Cerebellar cortex (tissue), 1 donor: ENCODE measurements at places on chromosomes 11 and 22.

DNA sequence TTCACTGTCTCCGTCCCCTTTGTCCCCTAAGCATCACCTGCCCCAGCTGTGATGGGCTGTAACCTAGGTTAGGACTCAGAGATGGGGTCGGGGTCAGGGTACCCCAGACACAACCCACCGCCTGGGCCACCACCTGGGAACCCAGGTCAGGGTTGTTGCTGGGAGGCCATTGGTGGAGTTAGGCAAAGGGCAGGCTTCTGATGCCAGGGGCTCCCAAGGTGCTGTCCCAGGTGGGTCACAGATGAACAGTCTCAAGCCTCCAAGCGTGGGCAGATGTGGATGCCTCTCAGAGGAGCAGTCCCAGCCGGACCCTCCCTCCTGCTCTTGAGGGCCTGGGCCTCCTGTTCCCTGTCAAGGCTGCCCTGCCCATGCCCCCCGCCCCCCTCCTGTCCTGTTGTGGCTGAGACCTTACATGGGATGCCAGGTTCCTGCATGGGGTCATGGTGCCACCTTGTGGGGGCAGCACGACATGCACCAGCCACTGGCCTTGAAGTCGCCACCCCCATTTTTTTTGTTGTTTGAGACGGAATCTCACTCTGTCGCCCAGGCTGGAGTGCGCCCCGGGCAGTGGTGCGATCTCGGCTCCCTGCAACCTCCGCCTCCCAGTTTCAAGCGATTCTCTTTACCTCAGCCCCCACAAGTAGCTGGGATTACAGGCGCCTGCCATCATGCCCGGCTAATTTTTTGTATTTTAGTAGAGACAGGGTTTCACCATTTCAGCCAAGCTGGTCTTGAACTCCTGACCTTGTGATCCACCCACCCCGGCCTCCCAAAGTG, 12.1 kb downstream of the GATD1 start:
- peak; percentile 60 for DNase-seq

- DNase-seq: peak; percentile 26
These were observed 104.3 kb downstream of the MRTFA start for GRCh38 chr22:40531951-40532900.

DNA sequence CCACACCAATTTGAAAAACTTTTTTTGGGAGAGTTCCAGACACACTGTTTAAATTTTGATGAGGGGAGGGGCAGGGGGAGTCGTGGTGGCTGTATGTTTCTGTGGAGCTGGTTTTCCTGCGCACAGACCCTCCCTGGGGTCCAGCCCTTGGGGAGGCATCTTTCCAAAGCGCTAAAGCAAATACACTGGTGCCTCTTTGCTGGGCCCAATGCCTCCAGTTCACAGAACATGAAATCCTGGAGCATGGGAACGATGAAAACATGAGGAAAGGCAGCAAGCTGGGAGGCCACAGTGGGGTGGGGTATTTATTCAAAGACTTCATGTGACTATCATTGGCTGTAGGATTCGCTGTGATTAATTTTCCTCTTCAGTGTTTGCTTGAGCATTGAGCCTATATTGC, 135.3 kb downstream of the CCDC34 start:
- no peak for DNase-seq

DNA sequence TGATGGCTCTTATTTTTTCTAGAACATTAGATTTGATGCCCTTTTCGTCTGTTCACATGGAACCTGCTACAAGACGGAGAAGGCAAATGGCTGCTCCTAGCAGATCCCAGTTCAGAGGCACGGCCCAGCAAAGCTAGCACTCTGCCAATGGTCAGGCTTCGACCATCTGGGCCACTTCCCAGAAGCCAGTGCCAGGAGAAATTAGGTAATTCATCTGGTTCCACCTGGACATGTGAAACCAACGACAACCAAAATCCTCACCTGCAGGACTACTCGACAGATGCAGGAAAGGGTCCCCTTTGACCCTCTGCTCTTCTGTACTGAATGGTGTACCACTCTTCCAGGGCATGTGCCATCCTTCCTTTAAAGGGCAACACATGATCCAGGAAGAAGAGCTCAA, 25.4 kb downstream of the MICAL3 start:
- peak; percentile 94 for DNase-seq

GRCh38 chr11:65497141-65498041, 1.5 kb upstream of the MALAT1 start:
- peak; percentile 97 for DNase-seq

GRCh38 chr11:61745781-61746441, 6.5 kb upstream of the MYRF start:
- no peak for DNase-seq

DNA sequence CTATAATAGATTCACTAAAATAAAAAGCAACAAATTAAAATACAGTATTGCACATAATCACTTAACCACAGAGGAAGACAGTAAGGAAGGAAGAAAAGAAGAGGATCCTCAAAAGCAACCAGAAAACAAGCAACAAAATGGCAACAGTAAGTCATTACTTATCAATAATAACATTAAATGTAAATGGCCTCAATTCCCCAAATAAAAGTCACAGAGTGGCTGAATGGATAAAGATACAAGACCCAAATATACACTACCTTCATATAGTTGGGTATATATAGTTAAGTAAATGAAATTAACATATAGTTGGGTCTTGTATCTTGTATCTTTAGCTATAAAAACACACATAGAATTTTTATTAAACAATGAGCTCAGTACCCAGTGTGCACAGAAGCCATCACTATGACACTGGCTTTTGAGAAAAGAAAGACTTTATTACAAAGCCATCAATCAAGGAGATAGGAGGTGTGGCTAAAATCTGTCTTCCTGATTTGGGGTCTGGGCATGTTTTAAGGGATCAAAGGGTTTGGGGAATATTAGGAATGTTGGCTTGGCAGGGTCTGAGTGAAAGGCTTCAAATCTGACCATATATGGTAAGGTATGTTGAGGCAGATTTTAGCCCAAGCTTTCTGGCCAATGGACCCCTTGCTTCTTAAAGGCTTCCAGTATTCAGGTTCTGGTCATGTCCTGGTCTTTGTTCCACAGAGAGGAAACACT, 13.4 kb upstream of the GLYAT start:
- DNase-seq: no peak

DNA sequence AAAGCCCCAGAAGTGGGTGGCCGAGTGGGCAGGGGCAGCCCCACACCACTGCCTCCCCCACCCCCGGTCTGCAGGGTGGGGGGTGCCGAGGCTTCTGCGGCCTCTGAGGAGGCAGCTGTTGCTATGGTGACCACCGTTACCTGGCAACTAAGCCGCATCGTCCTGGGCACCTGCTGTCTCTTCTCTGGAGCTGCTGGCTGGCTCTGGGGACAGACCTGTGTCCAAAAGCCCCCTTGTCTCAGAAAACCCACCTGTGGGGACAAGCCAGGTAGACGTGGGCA, 79.9 kb upstream of the PRR5 start:
- DNase-seq: peak; percentile 5

DNA sequence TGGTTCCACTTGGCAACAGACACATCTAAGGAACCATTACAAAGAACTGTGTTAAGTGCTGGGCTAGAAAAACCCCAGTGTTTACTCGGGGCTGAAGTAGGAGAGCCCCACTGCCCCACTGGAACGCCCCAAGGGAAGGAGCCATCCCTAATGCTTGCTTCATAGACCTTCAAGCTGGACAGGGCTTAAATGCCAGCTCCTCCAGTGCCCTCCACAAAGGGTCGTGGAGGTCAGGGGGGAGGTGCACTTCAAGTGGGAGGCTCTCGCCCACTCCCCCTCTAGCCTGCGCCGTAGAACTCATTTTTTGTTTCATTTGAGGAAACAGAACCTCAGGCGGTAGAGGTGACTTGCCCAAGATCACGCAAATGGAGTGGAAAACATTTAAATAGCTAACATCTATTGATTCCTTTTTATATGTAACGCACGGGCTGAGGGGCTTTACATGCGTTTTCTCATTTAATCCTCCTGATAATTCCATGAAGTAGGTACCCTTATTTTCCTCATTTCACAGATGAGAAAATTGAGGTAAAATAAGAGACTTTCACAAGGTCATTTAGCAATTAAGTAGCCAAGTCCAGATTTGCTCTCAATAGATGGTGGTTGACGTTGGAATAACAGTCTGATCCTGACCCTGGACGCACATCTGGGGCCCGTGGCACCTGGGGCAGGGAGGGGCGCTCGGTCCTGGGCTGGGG, 545 bp upstream of the ZDHHC13 start:
- no peak for DNase-seq

GRCh38 chr22:37021710-37022482, 2.4 kb downstream of the MPST start:
- DNase-seq: peak; percentile 23

- peak; percentile 74 for DNase-seq
These were observed 4.4 kb upstream of the FOXRED2 start for GRCh38 chr22:36510966-36511881.

- DNase-seq: peak; percentile 89
These were observed 17.8 kb downstream of the LIF start for GRCh38 chr22:30228509-30229359.

GRCh38 chr11:45250035-45250718, 36.0 kb downstream of the SYT13 start:
- DNase-seq: peak; percentile 57

- peak; percentile 19 for DNase-seq
These were observed 43.4 kb downstream of the CPT1A start for GRCh38 chr11:68798221-68798813.

DNA sequence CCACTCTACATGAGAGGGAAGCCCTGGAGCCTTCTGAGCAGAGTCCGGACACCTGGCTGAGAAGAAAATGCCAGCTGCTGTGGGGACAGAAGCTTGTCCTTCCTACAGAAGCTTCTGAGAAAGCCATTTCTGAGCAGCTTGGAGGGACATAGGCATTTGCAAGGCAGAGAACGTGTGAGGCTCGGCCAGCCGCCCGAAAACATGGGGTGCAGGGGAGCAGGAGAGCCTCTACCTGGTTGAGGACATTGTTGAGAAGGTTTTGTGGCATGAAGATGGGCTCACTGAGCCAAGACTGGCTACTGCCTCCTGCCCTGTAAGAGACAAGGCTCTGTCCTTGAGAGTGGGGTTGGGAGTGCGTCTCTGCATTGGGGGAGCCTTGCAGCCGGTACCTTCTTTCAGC, 25.3 kb downstream of the SAMM50 start:
- DNase-seq: no peak

DNA sequence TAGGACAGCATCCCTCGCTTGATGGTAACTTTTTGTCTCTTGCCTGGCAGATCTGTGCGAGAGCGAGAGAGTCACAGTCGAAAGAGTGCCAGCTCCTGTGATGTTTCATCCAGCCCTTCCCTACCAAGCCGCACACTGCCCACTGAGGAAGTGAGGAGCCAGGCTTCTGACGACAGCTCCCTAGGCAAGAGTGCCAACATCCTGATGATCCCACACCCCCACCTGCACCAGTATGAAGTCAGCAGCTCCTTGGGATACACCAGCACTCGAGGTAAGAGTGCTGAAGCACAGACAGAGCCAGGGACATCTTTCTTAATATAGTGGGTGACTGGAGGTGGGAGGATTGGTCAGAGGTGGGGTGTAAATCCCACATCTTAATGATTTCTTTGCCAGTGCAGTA, 61.1 kb downstream of the DEPDC5 start:
- DNase-seq: no peak

GRCh38 chr11:108620958-108621772, 27.6 kb upstream of the EXPH5 start:
- no peak for DNase-seq

GRCh38 chr11:124823512-124824376, 23.5 kb upstream of the MSANTD2 start:
- DNase-seq: no peak

- DNase-seq: peak; percentile 93
These were observed 11.9 kb downstream of the SHISA8 start for GRCh38 chr22:41902932-41903421.

DNA sequence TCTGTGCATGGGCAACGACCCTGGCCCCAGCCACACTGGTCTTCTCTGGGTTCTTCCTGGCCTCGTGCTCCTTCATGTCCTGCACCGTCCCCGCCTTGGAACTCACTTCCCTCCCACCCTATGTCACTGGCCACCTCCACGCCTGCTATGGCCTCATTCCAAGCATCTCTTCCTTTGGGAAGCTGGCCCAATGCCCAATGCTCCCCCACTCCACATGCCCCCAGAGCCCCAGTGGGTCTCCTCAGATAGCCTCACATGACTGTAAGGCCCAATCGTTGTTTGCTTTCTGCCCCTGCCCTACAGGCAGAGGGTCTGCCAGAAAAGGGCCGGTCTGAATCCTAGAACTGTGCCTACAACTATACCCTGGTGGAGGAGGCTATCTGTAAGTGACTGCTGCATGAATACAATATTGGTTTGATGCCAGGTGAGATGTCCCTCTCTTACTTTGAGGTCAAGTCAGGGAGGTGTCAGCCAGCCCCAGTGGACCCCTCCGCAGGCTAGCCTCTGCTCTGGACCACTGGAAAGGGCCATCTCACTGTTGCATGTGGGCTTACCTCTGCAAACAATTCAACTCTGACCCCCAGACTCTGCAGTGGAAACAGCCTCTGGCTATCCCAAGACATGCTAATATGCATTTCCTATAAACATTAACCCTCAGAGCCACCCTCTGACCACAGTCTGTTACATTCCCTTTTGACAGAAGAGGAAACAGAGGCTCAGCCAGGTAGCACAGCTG, 2.1 kb upstream of the GNAZ start:
- DNase-seq: no peak

DNA sequence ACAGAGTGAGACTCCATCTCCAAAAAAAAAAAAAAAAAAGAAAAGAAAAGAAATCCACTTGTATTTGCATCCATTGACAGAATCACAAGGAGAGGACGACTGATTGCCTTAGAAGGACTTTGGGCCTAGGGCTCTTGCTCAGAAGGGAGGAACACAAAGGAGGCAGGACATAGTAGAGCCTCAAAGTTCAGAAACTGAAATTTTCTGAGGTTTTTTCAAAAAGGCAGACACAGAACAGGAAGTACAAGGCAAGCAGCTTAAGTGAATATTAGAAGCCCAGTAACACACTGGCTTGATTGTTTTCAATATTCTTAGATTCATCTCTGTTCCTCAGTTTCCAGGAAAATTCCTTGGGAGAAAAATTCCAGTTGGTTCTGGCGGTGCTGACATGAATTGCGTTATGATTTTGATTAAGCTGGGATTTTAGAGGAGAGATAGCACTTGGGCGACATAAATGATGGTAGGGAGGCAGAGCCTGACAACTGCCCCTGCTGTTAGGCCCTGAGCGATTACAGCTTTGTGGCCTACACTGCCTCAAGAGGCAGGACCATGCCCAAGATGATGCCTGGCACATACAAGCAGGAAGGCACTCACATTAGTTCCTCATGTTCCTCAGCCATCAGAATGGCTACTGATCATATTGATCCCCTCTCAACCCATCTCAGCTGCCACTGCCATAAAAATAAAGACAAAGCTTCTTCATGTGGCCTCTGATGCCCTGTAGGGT, 15.3 kb downstream of the CLPB start:
- DNase-seq: no peak
